ENCODE measurements at places on chromosomes 2 and 18.

DNA sequence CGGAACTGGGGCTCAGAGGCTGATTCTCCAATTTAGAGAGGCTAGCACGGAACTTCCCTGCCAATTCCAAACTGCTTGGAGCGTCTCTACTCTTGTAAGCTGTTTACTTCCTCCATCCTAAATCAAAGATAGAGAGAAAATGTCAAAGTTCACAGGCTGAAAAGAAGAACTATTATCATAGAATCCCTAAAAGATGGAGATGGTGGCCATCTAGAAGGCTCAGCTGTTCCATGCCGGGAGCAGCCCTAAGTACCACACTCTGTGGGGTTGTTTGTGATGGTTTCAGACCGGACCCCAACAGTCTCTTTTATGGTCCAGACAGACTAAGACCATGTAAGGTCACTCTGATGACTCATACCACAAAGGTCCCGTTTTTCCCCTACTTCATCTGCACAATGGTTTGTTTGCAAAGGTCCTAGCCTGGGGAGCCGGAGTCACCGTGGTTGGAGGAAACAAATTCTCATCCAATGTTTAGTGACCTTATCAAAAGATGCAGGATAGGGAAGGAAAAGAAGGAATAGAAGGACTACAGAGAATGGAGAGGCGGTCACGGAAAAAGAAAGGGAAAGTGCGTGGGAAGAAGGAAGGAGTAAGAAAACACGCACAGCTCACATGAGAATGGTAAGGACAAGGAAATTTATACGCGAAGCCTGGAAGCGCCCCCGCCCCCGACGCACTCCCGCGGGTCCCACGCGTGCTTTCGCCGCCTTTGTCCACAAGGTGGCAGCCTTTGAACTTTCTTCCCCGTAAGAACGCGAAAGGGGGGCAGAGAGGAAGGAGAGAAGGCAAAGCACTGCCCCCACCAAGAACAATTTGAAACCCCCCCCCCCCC, 453 bp upstream of the ANTXR1 start:
- peak; percentile 72 for DNase-seq

DNA sequence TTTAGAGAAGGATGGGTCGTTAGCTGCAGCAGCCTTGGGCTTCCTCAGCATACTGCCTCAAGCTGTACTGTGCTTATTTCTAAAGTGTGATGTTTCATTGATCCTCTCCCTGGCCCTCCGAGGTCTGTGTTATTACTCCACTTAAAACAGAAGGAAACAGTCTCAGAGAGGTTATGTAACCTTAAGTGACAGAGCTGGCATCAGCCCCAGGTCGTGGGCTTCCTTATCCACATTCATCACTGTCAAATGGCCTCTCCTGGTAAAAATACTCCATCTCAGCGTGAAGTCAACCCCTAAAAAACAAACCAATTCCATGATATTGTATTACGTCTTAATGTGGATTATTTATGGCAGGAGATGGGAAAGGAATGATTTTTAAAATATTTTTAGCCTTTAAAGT, 153.3 kb upstream of the NOSTRIN start:
- DNase-seq, result no peak

DNA sequence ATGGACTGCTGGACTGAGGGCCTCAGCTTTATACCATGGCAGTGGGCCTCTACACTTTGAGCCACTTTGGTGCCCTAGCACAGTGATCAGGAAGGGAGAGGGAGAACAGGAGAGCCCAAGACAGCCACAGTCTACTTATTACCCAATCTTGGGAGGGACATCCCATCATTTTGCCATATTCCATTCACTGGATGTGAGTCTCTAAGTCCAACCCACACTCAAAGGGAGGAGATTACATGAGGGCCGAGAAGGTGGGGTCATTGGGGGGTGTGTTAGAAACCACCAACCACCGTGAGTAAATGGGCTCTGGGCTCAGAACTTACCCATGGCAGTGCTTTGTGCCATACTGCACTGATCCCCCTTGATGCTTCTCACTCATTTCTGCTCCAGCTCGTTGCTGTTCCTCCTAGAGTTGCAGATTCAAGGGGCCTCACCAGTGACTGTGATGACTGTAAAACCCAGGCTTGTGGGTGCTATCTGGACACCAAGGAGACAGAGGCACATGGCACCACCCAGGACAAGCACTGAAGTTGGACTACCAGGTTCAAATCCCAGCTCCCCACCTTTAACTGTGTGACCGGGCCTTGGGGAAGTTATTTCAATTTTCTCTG, 97.6 kb upstream of the RAB6C start:
- no peak for DNase-seq

GRCh38 chr18:79210002-79210910, 141.1 kb downstream of the ATP9B start:
- DNase-seq, result no peak

DNA sequence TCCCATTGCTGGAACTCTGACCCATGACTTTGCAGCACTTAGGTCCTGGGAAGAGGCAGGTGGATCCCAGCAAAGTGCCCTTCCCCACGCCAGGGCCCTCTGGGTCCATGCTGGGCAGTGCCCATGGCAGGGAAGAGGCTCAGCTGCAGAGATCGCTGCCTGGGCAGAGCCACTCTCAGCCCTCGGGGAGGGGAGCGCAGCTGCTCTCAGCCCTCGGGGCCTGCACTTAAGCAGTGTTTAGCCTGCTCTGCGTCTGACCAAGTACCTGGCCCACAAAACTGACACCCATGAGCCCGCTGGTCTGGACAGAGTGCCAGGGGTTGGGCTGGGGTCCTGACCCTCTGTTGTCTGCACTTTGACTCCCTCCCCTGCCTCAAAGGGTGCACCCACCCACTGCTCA, 46.3 kb downstream of the AQP12A start:
- no peak for DNase-seq

DNA sequence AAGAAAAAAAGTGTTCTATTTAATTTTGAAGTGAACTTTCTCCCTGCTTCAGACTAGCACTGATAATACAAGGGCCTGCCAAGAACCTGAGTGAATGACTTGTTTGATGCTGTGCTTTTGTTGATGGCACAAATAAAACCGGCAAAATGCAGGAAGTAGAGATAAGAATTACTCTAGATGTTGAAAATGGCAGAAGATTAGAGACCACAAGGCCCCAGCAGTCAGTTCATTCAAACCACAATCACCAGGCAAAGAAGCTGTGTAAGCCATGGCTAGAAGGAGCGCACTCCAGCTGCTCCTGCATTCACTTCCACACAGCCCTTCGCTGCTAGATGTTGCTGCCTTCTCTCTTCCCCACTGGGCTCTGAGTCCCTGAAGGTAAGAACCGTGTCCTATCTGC, 297.1 kb downstream of the AGPS start:
- DNase-seq, result no peak

GRCh38 chr2:226659410-226659809, 140.2 kb downstream of the IRS1 start:
- DNase-seq, result no peak

DNA sequence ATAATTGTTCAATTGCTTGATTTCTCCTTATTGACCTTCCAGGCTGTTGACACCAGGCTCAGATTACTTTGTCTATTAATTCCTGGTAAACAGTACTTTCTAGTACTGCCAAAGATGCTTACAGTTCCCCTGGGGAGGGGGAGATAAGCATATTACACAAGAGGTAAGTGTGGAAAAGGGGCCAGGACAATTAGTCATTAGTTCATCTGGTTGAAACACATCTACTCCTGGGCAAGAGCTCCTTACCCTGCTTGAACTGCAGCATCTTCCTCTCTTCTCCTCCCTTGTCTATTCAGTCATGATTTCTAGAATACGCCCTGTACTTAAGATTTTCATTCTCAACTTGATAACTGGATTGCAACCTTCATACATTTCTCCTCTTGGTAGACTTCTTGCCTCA, 10.4 kb upstream of the SPATS2L start:
- no peak for DNase-seq

DNA sequence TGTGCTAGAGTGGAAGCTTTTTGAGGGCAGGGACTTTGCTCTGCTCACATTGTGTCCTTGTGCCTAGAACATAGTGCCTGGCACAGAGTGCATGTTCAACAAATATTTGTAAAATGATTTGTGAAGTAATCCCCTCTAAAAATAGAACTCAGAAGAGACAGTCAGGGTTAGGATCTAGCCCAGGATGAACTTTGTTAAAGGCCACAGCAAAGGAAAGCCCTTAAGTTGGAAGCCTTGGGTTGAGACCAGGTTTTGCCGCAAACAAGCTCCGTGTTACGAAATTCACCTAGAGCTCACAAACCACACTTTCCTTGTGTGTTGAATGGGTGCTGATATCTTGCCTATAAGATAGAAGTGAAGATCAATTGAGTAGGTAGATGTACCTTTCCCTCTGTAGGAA, 84.2 kb downstream of the SETBP1 start:
- DNase-seq, result no peak

DNA sequence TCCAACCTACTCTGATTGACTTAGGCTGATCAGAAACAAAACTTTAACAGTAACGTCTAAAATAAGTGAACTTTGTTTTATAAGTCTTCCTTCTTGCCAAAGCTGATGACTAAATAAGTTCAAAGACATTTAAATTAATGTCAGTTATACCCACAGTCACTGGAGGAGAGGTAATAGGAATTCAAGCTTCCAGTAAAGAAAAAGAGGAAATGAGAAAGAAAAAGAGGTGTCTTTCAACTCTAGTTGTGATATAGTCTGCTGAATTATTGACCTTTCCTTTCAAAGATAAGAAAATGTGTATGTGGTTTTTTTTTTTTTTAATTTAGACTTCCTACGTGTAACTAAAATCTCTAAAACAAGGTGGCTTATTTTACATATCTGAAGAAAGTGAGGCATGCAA, 191.5 kb downstream of the SLC8A1 start:
- no peak for DNase-seq

DNA sequence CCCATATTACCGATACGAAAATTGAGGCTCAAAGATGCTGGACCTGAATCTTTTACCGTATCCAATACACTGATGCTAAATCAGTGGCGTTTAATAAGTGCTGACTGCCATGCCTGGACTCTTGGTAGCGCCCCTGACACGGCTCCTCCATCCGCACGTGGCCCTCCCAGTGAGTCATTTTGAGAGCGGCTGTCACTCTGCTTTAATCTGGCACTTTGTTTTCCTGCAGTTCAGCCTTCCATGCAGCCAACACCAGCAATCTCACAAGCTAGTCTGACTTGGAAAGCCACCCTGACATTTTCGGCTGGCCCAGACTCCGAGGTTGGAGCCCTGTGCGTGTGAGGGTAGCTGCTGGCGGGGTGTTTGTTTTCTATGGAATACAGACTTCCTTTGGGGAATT, 155.1 kb upstream of the LMAN1 start:
- DNase-seq, result peak; percentile 88

GRCh38 chr2:217465100-217465499, 537.7 kb downstream of the TNS1 start:
- DNase-seq, result no peak

DNA sequence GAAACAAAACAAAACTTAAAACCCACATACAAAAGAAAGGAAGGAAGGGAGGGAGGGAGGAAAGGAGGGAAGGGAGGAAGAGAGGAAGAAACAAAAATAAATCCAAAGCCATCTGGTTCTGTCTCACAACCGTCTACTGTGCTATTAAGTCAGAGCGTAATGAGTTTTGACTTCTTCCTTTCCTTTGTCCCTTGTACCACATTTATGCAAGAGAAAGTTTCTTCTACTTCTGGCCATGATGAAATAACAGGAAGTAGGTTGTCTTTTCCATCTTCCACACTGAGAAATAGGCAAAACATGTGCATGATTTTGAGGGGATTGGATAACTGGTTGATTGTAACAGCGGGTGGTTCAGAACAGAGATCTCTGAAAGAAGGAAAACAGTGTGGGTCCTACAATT, 121.4 kb downstream of the CTAGE1 start:
- DNase-seq, result no peak

- no peak for DNase-seq
Measured at GRCh38 chr18:46301571-46301970, 197.4 kb downstream of the HAUS1 start.

DNA sequence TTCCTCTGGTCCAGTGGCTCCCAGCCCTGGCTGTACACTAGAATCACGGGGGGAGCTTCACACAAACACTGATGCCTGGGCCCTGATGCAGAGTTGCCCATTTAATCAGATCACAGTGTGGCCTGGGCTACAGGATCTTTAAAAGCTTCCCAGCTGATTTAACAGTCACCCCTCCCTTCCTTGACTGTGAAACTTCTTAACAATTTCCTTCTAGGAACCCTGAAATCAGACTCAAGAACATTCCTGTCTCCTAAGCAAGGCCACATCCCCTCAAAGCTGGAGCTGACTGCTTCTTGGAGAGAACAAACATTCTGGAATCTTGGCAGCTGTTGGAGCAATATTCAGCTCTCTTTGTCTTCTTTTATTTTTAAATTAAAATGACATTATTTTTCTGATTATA, 88.7 kb downstream of the ADD2 start:
- DNase-seq, result no peak

GRCh38 chr2:165601928-165602521, 132.5 kb downstream of the CSRNP3 start:
- DNase-seq, result no peak
